ENCODE measurements at places on chromosomes 2 and 18.

DNA sequence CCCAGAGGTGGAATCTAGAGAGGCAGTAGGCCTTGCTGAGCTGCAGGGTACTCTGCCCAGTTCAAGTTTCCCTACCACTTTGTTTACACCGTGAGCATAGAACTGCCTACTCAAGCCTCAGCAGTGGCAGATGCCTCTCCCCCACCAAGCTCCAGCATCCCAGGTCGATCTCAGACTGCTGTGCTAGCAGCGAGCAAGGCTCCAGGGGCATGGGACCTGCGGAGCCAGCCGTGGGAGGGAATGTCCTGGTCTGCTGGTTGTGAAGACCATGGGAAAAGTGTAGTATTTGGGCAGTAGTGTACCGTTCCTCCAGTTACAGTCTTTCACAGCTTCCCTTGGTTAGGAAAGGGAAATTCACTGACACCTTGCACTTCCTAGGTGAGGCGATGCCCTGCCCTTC is 50.6 kb upstream of the FSIP2 start:
- no peak for DNase-seq

GRCh38 chr2:85706599-85707296 is 12.6 kb downstream of the GNLY start:
- DNase-seq: no peak

DNA sequence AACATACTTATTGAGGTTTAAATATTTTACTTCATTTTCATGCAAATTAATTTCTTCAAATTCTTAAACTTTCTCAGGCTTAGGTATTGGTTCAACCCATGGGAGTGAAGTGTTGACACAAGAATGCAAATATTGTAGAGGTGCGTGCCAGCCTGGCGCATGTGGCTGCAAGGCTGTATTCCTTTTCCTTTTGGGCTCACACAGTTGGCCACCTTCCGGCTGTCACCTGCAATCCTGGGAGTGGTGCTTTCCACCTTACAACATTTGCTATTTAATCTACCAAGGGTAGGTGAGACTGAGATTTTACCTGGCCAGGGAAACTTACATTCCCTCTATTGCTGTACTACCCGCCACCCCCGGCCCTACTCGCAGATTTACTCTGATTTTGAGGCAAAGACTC is 141.1 kb downstream of the DCC start:
- no peak for DNase-seq

DNA sequence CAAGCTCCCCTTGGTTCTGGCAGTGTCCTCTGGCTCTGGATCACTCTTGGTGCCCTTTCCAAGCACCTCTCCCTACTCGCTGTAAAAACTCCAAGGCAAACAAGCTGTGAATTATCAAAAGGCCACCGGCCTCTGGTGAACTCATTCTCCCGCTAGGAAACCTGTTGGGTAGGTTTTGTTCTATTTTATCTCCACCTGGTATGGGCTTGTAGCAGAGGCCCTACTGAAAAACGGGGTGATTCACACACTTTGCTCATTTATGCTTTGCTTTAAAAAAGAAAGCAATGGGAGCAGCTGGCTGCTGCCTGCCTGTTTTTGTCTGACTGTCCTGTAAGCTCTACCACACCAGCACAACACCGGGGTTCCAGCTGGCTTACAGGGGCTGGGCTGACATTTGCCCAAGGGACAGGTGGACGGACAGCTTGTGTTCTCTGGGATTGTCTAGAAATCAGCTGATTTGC is 56.8 kb downstream of the SH3BP4 start:
- DNase-seq: no peak

DNA sequence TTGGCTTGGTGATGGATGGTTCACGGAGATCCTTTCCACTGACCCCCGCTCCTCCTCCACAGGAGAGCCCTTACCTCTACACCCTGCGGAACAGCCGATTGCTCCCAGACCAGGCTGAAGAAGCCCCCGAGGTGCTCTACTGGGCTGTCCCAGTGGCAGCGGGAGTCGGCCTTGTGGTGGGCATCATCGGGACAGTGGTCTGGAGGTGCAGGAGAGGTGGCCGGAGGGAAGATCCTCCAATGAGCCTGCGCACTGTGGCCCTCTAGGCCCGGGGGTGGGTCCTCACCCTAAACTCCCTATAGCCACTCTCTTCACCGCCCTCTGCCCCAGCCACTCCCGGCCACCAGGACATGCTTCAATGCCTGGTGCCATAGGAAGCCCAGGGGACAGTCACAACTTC is 108.8 kb upstream of the PPP1CB start:
- DNase-seq: no peak

DNA sequence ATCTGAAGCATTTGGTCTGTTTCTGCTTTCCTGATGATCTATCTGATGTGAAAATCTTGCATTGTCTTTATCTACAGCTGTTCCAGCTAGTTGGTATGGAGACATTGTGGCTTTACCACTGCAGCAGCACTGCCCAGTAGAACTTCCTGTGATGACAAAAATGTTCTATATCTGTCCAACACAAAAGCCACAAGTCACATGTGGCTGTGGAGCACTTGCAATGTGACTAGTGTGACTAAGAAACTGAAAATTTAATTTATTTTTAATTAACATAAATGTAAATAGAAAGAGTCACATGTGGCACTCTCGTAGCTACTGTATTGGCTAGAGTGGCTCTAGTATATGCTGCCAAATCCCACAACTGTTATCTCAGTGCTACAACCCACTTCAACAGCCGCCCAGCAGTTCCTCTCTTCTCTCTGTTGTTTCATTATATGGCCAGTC is 425.7 kb downstream of the SETBP1 start:
- DNase-seq: peak; percentile 21

- DNase-seq: no peak
Measured at GRCh38 chr2:3727397-3728045, 24.1 kb downstream of the DCDC2C start.

GRCh38 chr2:85769236-85769982 is 15.6 kb downstream of the ATOH8 start:
- DNase-seq: no peak

DNA sequence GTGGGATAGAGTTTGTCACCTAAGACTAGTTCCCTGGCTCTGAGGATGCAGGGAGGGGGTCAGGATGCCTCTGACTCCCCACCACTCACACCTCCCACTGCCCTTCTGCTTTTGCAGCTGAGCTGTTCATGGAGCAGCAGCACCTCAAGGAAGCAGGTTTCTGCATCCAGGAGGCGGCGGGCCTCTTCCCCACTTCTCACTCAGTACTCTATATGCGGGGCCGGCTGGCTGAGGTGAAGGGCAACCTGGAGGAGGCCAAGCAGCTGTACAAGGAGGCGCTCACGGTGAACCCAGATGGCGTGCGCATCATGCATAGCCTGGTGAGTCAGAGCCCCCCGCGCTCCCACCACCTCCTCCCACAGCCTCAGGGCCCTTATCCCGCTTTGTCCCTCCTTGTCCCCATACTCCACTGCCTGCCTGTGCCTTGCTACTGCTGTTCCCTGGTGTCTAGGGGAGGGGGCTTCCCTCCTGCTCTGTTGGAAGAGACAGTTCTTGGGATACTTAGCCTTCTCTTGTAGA is 94.4 kb downstream of the STPG4 start:
- DNase-seq: no peak

DNA sequence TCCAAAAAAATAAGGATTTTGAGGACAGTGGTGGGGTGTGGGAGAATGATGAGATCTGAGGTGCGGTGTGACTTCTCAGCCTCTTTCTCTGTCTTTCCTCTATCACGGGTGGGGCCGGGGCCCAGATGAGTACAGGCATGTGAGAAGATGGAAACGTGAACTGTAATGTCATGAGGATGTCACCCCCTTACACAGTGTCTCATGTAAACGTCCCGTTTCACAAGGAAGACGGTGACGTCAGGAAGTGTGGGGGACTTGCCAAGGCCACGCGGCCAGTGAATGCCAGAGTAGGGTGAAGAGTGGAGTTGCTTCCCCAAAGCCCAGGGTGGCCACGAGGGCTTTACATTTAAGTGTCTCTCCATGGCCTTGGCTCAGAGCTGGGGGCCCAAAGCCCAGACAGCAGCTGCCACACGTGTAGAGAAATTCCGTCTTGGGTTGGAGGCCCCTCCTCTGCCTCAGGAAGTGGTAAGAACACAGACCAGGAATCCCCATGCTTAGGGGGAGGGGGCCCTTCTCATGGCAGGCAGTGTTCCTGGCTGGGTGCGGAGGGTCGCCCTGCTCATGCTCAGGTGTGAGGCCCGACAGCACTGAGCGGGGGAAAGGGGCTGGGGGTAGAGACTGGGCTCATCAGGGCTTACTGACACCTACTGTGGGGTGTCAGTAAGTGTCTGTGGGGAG is 80.9 kb upstream of the SMAD7 start:
- no peak for DNase-seq

DNA sequence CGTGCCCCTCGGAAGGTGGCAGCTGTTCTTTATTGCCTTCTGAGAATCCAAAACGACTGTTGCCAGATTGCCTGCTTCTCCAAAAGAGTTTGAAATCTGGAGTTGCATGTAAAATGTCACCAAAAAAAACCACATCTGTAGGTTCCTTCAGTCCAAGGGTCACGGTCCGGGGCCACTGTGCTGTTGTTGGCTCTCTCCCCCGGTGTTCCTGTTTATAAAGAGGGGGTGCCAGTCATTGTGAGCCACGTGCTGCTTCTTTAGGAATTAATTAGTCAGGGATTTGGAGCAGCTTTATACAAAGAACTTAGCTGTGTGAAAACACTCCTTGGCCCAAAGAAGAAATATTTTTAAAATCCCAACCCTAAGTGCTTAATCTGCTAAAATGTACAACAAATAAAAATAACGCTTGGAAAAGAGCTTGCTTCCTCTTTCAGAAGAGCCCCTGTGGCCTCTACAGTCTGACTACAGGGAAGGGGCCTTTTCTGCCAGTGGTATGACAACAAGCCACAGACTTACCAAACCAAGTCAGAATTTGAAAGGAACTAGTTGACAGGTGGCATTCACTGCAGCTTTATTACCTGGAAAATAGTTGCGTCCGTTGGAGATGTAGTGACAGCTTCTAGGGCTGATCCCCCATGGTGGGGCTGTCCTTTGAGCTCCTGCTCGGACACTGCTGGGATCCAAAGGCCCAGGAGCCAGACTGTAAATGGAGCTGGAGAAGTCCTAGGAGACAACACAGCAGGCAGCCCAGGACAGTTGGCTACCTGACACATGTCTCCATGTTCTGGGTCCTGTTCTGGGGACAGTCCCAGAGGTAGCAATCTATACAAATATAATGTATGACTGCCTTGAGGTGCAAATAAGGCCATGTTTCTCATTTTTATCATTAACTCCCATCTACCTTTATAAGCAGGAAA is 84.5 kb upstream of the SLC1A4 start:
- no peak for DNase-seq

DNA sequence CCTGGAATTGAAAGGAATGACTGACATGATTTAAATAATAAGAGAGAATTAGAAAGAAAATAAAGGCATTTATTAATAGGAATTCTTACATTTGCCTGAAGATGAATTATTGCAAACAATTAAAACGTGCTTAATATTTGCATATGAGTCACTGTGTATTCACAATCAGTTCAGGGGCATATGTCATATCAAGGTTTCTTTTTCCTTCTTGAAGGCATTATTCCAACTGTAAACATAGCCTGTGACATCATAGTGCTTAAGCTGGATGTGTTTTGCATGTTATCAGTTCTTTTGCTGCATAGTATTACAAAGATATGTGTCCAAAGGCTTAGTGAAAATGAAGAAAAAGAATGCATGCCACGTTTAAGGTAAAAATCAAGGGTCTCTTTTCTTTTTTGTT is 80.8 kb downstream of the MEIS1 start:
- no peak for DNase-seq

DNA sequence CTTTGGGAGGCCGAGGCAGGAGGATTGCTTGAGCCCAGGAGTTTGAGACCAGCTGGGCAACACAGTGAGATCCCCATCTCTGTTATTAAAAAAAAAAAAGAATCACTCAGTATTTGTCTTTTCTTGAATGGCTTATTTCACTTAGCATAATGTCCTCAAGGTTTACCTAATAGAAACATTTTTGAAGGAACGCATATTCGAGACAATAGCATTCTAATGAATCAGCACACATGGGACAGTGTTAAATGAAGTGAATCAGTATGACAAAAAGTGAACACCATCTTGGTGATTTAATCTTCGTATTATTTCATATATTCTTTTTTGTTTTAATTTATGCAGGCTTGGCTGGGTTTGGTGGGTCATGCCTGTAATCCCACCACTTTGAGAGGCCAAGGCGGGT is 44.7 kb downstream of the WIPF1 start:
- DNase-seq: no peak

- no peak for DNase-seq
Measured at GRCh38 chr2:190446750-190447516, 38.8 kb downstream of the MFSD6 start.

- DNase-seq: peak; percentile 95
Measured at GRCh38 chr2:47070920-47071824, 83.9 kb downstream of the STPG4 start.

GRCh38 chr18:54284981-54285785 is 15.9 kb downstream of the POLI start:
- DNase-seq: no peak

DNA sequence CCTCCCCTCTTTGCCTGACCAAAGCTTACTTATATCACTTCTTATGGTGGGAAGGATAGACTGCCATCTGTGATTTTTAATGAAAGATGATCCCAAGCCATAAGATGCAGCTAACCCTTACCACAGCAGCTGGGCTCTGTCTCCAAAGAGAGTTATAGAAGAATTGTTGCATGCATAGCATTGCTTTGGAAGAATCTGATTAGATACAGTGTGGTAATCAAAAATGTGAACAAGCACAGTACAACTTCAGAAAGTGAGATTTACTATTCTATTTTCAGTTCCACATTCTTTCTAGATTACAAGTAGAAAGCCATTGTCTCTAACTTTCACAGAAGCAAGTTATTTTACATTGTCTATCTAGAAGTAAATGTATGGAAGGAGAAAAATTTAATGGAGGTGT is 129.0 kb upstream of the ACVR2A start:
- no peak for DNase-seq

DNA sequence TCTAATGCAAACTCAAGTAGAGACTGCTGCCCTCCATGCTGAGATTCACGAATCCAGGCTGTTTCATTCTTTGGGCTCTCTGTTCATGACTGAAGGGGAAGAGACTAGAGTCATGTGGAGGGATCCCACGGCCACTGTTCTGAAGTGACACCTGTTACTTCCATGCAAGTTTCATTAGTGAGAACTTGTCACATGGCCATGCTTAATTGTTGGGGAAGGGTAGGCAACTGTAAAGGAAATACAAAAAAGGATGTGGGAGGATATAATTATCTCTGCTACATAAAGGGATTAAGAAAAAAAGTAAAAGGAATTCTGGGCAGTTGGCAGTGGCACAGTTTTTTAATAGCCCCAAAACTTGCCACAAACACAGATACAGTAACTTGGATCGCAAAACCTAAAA is 28.0 kb upstream of the PSME4 start:
- DNase-seq: no peak

DNA sequence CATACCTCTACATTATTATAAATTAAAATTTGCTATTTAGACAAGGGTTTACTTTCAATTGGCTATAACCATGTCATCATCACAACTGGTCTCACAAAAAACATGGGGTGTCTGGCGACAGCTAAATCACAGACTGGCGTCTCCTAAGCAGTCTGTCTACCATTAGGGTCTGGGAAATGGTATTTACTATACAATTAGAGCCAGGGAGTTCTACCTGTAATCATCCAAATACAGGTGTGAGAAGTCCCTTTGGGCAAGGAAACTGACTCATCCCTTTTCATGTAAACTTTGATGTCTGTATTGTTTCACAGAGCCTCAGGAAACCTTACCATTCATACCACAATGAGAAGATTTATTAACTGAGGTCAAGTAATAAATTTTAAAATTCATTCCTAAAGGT is 126.7 kb downstream of the OLA1 start:
- DNase-seq: no peak
